ENCODE measurements at places on chromosomes 12 and 14. TPM values are rescaled to one million over a fixed set of nuclear protein-coding genes. Genes with fewer than 3 reads are reported as not detected.
A peak's percentile ranks its signal among the peaks of the same experiment; 100 is the strongest.

DNA sequence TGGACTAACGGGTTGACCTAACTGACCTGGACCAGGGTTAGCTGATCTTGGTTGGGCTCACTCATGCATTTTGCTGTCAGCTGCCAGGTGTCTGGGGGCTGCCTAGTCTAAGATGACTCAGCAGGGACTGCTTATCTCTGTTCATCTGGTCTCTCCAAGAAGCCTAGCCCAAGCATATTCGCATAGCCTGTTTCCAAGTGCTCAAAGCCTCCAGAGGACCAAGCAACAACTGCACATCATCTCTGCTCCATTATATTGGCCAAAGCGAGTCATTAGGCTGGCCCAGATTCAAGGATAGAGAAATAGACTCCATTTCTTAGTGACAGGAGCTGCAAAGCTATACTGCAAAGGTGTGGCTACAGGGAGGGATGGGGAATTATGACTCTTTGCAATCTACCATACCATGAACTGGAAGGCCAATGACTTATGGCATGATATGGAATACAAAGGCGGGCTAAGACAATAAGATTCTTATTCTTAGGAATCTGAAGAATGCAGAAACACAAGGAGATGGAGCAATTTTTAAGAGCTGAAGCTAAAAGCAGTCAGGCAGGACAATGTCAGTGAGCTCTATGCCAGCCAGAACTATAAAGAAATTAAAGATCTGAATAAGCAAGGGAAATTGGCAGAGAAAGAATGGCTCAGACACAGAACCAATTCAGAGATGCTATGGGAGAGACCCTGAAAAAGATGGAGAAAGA lies 194.6 kb upstream of the FSCB start:
- DNase-seq = no peak
- no peaks in the 10 kb centered on the region for H3K27me3 ChIP-seq
- no peaks in the 10 kb centered on the region for H3K36me3 ChIP-seq
- no peak overlapping the region for H3K27ac ChIP-seq
- H3K4me3 ChIP-seq = no peak overlapping the region

DNA sequence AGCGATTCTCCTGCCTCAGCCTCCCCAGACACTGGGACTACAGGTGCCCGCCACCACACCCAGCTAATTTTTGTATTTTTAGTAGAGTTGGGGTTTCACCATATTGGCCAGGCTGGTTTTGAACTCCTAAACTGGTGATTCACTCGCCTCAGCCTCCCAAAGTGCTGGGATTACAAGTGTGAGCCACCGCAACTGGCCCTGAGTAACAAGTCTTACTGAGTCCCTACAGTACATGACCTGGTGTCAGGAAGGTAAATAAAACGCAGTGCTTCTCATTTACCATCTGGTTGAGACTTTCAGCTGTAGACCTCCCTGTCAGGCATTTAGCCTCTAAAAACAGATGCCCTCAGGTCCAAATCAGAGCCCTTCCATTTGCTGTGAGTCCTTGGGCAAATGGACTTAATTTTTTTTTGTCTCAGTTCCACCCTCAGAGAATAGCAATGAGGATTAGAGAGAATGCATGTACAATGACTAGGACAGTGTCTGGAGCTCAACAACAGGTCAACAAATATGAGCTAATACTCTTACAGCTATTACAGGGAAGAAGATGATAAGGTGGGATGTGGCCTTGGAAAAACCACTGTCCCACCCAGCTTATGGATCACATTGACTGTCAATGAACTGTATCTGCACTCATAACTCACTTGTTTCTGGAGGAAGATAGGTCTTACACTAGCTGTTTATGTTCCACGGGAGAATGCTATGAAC lies 70.5 kb downstream of the PHLDA1 start:
- H3K27ac ChIP-seq = no peak overlapping the region
- no peak overlapping the region for H3K4me3 ChIP-seq
- no peaks in the 10 kb centered on the region for H3K36me3 ChIP-seq
- peaks cover 9% of the 10 kb centered on the region for H3K4me1 ChIP-seq
- DNase-seq = no peak
- H3K27me3 ChIP-seq = no peaks in the 10 kb centered on the region

SLCO1C1 gene
- total RNA-seq = 0.52 TPM

DNA sequence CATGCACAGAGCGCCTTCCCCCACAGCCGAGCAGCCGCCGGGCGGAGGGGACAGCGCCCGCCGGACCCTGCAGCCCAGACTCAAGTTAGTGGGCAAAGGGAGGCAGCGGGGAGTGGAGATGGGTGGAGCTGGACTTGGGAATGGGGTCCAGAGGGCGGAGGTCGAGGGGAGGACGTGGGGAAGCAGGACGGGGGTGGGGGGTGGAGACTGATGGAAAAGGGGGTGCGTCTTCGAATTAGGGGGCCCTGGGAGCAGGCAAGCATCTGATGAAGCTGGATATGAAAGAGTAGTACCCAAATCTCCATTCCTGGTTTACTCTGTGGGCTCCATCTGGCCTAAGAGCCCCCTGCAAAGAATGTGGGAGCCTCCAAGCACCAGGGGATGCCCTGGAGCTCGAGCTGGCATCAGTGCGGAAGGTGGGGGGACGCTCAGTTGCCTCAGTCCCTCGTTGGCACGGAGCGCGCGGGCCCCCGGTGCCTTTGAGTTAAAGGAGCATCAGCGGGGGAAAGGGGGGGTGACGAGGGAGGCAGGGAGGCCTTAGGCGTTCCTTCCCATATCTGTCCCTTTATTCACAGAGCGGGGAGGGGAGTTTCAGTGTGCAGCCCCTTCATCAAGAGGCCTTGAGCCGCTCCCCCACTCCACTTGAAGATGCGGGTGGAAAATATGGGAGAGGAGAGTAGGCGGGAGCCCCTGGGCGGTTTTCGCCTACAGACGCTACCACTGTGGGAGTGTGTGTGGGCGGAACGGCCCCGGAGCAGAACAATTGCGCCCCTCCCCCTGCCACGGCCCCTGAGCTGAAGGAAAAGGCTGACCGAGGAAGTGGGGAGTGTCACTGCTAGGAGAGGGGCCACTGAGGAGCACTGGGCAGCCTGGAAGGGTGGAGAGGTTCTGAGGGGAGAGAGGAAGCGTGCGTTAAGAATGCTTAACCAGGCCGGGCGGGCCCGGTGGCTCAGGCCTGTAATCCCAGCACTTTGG lies 644 bp downstream of the NAB2 start:
- peak; percentile 81 for DNase-seq
- peaks cover 38% of the 10 kb centered on the region for H3K4me1 ChIP-seq
- no peaks in the 10 kb centered on the region for H3K27me3 ChIP-seq

SSTR1 gene
- total RNA-seq = 6.6 TPM

- no peaks in the 10 kb centered on the region for H3K36me3 ChIP-seq
- peaks cover 9% of the 10 kb centered on the region for H3K4me1 ChIP-seq
- no peak for DNase-seq
- peaks cover 18% of the 10 kb centered on the region for H3K27me3 ChIP-seq
These were observed 212.0 kb downstream of the CACNA1C start for GRCh38 chr12:2264651-2265232.

PPP1R1A gene
- total RNA-seq = 0.18 TPM

SOS2 gene
- 31.4 TPM for total RNA-seq

- H3K4me1 ChIP-seq = peaks cover 11% of the 10 kb centered on the region
- peaks cover 23% of the 10 kb centered on the region for H3K36me3 ChIP-seq
- no peak overlapping the region for H3K27ac ChIP-seq
These were observed 23.0 kb upstream of the NR2C1 start for GRCh38 chr12:95096378-95096777.

GRCh38 chr14:54918427-54918826 lies 15.8 kb upstream of the GCH1 start:
- H3K27ac ChIP-seq = no peak overlapping the region
- H3K36me3 ChIP-seq = no peaks in the 10 kb centered on the region
- H3K4me3 ChIP-seq = no peak overlapping the region
- DNase-seq = no peak

DNA sequence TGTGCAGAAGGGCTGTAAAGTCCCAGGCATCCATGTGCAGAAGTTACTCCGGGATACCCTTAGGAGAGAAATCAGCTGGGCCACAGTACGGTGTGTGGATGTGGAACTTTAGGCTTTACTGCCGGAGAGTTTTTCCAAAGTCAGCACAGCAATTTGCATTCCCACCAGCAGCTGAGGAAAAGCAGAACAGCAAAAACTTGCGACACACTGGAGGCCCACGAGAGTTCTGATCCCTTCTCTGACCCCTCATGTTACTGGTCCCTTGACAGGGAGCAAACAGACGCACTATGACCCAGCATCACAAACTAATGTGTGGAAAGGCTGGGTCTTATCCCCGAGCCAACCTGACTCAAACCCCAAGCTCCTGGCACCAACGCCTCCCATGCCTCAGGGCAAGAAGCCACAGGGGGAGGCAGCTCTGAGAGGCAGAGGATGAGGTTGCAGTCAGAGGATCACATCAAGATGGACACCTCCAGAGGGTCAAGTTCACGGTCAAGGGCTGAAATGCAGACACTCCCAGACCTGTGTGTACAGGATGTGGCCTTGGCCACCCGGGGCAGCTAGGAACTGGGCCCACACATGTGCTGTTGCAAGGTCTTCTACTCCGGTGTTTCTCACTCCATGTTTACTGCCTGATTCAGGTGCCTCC lies 38.6 kb downstream of the CCDC88C start:
- H3K27ac ChIP-seq = peak overlapping the region; percentile 68
- no peaks in the 10 kb centered on the region for H3K27me3 ChIP-seq
- no peaks in the 10 kb centered on the region for H3K36me3 ChIP-seq
- no peak overlapping the region for H3K4me3 ChIP-seq
- no peak for DNase-seq

DNA sequence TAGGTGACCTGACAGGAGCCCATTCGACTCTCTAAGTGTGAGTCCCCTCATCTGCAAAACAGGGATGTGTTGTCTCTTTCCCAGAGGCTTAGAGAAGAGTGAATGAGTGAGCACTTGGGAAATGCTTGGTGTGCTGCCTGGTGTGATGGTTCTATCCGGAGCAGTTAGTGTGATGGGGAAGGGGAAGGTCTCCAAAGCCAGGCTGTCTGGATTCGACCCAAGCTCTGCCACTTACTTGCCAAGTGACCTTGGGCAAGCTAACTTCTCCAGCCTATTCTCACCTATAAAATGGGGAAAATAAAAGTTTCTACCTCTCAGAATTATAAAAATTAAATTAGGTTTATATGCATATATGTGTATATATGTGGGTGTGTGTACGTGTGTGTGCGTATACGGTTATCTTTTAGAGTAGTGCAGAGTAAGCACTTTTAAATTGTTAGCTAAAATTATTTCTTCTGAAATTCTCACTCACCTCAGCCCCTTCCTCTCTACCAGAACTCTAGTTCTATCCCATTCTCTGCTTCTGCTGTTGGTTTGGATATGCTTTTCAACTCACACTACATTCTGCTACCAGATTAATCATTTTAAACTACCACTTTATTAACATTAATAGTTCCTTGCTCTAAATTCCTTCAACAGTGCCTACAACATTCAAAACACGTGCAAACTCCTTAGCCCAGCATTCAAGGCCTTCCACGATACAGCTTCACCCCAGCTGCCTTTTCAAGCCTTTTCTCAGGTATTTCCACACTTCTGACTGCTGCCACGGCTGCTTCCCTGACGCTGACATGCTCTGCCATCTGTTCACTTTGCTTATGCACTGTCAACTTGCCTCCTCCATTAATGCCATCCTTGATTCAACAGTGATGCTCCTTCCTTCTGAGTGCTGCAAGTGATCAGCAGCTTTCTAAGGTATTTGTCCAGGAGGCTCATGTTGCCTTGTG lies 55.3 kb downstream of the DICER1 start:
- H3K36me3 ChIP-seq = peaks cover 83% of the 10 kb centered on the region
- H3K27me3 ChIP-seq = no peaks in the 10 kb centered on the region
- DNase-seq = no peak
- no peak overlapping the region for H3K4me3 ChIP-seq
- H3K4me1 ChIP-seq = no peaks in the 10 kb centered on the region
- H3K27ac ChIP-seq = no peak overlapping the region

- DNase-seq = no peak
- H3K4me3 ChIP-seq = no peak overlapping the region
- no peak overlapping the region for H3K27ac ChIP-seq
These were observed 125.6 kb upstream of the FGD4 start for GRCh38 chr12:32273712-32274111.

MGP gene
- 789 TPM for total RNA-seq

DNA sequence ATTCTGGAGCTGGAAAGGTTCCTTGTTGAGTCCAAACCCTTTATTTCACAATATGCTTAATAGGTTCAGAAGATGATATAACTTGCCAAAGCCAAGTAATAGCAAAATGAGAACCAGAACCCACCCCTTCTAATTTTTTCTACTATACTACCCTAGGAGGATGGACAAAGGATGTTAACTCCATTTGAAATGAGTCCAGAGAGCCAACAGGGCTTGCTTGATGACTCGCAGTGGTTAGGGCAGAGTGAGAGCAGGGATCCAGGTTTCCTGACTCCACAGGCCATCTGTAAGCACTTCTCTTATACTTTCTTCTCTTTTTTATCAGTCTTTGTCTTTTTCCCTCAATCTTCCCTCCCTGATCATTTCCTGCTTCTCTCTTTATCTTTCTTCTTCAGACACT lies 668.1 kb downstream of the MED13L start:
- H3K4me1 ChIP-seq = no peaks in the 10 kb centered on the region
- no peaks in the 10 kb centered on the region for H3K36me3 ChIP-seq
- no peak overlapping the region for H3K4me3 ChIP-seq
- no peak overlapping the region for H3K27ac ChIP-seq

GRCh38 chr14:34650786-34651584 lies 21.0 kb upstream of the SNX6 start:
- no peak overlapping the region for H3K27ac ChIP-seq
- DNase-seq = no peak
- H3K4me3 ChIP-seq = no peak overlapping the region
- H3K36me3 ChIP-seq = no peaks in the 10 kb centered on the region
- H3K4me1 ChIP-seq = no peaks in the 10 kb centered on the region
- H3K27me3 ChIP-seq = no peaks in the 10 kb centered on the region

- H3K27ac ChIP-seq = no peak overlapping the region
- H3K4me1 ChIP-seq = peaks cover 31% of the 10 kb centered on the region
- H3K27me3 ChIP-seq = no peaks in the 10 kb centered on the region
- H3K36me3 ChIP-seq = no peaks in the 10 kb centered on the region
These were observed 99.3 kb downstream of the PELI2 start for GRCh38 chr14:56217380-56218045.

- no peak for DNase-seq
- no peaks in the 10 kb centered on the region for H3K27me3 ChIP-seq
- H3K4me1 ChIP-seq = peaks cover 3% of the 10 kb centered on the region
- H3K36me3 ChIP-seq = no peaks in the 10 kb centered on the region
- H3K4me3 ChIP-seq = no peak overlapping the region
These were observed 26.2 kb upstream of the NPFF start for GRCh38 chr12:53533471-53533870.

- no peaks in the 10 kb centered on the region for H3K36me3 ChIP-seq
- H3K27ac ChIP-seq = no peak overlapping the region
- no peak overlapping the region for H3K4me3 ChIP-seq
- H3K27me3 ChIP-seq = no peaks in the 10 kb centered on the region
These were observed 72.5 kb downstream of the NTN4 start for GRCh38 chr12:95718006-95718431.

IL26 gene
- total RNA-seq = not detected

RPS6KL1 gene
- 6.7 TPM for total RNA-seq

DNA sequence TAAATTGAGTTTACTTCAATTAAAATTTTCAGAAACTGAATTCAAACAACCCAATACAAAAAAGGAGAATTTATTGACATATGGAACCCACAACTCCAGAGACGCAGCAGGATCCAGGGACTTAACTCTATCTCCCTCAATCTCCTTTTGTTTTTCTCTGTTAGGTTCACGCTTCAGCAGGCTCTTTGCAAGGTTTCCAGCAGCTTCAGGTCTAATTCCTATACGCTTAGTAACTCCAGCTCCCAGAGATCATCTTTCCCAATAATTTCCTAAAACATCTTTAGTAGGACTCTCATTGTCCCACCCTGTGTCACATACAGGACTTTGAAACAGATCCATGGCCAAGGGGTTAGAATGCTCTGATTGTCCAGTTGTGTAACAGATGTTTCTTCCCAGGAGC lies 175.2 kb downstream of the RMST start:
- no peak for DNase-seq
- no peaks in the 10 kb centered on the region for H3K36me3 ChIP-seq
- no peak overlapping the region for H3K4me3 ChIP-seq
- no peaks in the 10 kb centered on the region for H3K27me3 ChIP-seq
